ENCODE measurements at places on chromosomes 4 and X.

- no peak for DNase-seq
These were observed 19.8 kb downstream of the TKTL1 start for GRCh38 chrX:154315416-154315815.

- no peak for DNase-seq
These were observed 38.2 kb upstream of the OCIAD2 start for GRCh38 chr4:48944756-48945241.

DNA sequence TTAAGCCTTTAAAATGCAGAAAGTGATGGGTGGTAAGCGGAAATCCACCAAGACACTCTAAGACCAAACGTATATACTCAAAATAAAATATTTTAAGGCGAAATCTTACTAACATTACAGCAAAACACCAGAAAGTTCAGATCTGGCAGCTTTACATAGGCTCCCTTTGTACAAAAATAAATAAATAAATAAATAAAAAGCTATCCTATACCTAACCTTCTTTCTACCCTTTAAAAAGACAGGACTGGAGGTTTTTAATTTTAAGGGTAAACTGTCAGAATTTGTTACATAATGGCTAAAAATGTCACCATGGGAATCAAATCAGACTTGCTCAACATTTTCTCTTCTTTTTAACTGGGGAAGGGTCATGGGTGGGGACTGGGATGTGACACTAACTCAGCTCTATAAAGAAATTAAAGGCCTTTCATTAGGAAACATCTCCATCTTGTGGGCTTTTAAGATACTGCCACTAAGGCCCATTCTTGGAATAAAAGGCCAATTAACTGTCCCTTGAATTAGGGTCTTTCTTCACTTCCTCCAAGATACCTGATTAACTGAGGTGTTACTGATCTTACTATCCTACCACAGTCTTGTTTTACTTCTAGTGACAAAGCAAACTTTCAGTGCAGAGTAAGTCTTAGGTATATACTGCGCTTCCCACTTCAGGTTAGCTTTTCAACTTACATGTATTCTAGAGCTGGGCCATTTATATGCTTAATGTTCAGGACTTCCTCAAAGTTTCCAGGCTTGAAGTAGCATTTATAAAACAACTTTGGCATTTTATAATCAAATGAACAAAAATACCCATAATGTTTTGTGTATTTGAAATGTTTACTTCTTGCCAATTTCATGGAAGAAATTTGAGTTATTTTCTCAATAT lies 13.3 kb downstream of the HNRNPD start:
- no peak for DNase-seq

DNA sequence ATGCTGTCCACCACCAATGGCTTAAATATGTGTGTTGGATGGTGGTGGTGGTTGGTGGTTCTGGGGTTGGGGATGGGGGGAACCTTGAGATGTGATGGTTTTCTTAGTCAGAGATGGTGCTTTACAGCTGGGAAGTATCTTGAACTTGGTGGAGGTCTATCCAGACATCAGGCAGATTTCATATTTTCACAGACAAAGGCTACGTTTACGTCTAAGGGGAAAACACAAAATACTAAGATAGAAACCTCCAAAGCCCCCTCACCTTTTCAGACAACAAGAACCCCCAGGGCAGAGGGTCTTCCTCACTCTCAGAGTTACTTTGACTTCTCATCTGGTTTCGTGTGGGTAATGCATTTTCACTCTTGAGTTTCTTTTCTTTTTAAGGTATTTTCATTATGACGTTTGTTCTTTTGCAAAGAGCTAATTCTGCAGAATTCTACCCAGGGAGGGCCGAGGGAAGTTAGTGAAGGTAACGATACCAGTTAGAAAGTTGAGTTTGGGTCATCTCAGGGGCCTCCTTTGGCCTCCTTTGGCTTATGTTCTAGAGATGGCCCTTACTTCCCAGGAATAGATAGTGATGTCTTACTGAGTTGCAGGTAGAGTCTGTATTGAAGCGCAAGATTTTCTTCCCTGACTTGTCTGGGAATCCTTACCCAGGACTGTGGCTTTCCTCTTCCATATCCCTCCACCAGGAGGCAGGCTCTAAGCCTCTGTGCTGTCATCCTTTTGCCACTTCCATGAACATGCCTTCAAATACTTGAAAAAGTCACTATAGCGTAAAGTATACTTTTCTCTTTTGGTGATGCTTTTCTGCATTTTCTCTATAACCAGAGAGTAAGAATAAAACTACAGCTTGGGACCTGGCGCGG lies 31.9 kb downstream of the RHOH start:
- DNase-seq: no peak
